ENCODE measurements at places on chromosomes 3 and 15. TPM values are rescaled to one million over a fixed set of nuclear protein-coding genes. Genes with fewer than 3 reads are reported as not detected.

Gene LIPC
- 1.2 TPM for total RNA-seq

Gene CACNA2D2
- total RNA-seq, result 1.4 TPM

DNA sequence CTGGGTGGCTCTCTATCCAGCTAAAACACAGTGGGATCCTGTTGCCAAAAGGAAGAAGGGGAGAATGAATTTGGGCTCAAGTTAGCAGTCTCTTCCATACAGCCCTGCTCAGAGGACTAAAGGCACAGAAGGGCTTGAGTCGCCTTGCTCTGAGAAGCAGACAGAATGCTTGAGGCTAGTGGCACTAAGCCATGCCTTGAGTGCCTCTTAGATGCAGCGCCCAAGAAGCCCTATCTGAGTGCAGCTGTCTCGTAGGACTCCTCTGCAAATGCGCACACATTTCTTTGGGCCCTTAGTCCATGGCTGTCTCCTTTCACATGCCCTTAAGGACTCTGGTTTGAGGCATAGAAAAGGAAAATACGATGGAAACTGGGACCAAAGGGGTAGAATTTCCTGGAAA lies 211.3 kb upstream of the CHRM5 start:
- no peak for DNase-seq

GRCh38 chr3:57069503-57069902 lies 9.0 kb downstream of the SPATA12 start:
- DNase-seq, result no peak

Gene SAMMSON
- 0.21 TPM for total RNA-seq

GRCh38 chr15:63050731-63051155 lies 8.2 kb downstream of the TPM1 start:
- DNase-seq, result no peak

GRCh38 chr3:143187111-143187510 lies 67.5 kb downstream of the CHST2 start:
- DNase-seq, result no peak

- DNase-seq, result no peak
These were observed 23.5 kb upstream of the TSC22D2 start for GRCh38 chr3:150384296-150385212.

DNA sequence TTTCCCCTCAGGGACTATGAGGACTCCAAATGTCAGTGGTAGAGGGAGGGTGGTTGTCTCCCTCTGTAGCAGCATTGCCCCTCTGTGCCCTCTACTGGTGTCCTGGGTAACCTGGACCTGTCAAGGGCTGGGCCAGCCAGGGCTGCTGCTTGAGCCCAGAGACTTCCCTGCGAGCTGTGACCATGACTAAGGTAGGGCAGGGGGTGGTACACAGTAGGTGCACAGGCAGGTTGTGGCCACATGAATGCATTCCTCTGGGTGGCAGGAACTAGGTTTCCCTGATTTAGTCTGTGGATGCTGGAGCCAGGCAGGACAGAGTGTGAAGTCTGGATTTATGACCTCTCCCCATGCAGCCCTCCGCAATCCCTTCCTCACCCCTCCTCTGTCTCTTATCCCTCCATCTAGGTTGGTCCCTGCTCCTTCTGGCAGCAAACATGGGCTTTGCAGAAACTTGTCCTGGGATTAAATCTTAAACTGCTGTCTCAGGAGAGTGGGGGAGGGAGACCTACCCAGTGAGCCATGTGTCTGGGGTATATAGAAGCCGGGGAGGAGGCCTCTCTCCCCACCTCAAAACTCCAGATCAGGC lies 8.7 kb upstream of the SEMA3F start:
- no peak for DNase-seq

DNA sequence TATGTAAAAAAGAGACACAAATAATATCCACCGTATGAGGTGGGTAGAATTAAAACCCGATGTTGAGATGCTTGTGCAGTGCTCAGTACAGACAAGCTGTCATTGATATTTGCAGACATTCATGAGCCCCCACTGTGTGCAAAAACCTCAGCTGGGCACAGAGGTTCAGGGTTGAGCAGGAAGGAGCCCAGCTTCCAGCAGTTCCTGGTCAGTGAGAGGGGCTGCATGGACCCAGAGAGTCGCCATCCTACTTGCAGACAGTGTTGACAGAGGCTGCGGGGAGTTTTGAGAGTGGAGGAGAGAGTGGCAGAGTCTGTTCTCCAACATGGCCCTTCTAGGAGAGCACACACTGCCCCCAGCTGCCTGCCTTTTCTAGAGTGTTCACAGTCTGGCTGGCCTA lies 6.1 kb upstream of the LTF start:
- DNase-seq, result no peak

GRCh38 chr15:58438956-58439355 lies 7.2 kb downstream of the LIPC start:
- DNase-seq, result no peak

DNA sequence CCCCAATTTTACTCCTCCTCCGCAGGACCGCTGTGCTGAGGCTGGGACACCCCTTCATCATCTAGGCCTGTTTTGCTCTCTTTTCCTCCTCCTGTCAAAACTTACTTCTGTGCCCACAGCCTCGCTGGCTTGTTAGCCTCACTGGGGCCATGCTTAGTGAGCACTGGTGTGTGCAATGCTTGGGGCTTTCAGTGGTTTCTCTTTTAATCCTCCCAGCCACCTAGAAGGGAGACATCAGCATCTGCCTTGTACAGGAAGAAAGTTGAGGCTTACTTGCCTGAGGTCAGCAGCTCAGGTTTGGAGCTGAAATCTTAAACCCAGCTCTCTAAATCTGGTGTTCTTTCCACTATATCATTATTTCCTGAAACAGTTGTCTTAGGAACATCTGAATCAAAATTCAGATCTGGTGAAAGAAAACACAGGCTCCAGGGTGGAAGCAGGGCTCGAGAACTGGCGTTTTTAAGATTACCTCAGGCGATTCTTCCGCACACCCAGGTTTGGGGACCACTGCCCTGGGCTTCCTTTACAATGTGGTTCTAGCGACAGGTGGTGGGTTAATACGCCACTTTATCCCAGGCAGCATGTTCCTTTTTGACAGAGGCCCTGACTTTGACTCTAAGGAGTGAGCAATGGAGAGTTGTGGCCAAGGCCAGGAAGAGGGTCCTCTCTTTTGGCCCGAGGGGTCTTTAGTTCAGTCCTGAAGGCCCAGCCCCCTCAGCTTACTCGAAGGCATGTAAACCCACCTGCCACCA lies 3.8 kb downstream of the THSD4 start:
- DNase-seq, result no peak

Gene CSNK1G1
- 40.1 TPM for total RNA-seq

Gene ZBED2
- not detected for total RNA-seq

- DNase-seq, result no peak
These were observed 78.7 kb downstream of the USP13 start for GRCh38 chr3:179731544-179731943.

Gene CASR
- 0.74 TPM for total RNA-seq

- DNase-seq, result no peak
These were observed 210.1 kb downstream of the TBC1D2B start for GRCh38 chr15:77867266-77868047.

Gene ITIH1
- not detected for total RNA-seq

Gene MINAR1
- total RNA-seq, result 4.9 TPM

GRCh38 chr15:35308802-35309201 lies 223.7 kb upstream of the NANOGP8 start:
- DNase-seq, result peak; percentile 86

- no peak for DNase-seq
These were observed 49.2 kb upstream of the CTDSPL start for GRCh38 chr3:37812499-37812896.

GRCh38 chr15:82014989-82015388 lies 30.8 kb downstream of the MEX3B start:
- no peak for DNase-seq

DNA sequence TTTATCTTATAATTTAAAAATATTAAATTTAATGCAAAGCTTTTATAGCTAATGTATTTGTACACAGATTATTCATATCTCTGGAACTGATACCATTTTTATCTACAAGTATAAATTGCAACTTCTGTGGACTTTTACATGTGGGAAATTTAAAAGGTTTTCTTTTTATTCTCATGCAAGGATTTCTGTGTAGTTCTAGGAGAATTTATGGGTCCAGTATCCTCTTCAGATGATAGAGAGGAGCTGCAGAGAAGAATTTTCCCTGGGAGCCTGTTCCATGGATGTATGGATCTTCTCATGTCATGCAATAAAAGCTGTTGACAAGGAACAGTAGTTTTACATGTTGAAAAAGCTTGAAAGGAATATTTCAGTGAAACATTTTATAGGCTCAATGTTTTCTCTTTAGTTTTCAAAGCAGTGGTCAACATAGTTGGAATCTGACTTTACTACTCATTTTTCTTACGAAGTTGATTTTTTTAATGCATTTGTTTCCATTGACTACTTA lies 119.7 kb downstream of the MCTP2 start:
- no peak for DNase-seq

DNA sequence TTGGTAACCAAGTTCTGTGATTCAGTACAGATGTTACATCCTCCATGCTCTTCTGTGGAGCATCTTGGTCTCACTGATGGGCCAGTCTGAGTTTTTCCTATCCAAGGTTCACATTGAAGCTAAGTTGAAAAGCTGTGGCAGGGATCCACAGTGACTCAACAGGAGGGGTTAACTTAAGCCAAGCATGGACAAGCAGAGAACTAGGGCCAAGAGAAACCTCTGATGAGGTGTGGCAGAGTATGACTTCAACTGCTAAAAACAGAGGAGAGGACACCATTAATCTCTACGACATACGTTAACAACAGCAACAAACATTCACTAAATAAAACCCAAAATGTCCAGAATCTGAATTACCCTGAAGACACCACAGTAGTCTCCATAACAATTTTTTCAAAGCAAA lies 268.1 kb upstream of the UBE2E2 start:
- no peak for DNase-seq

DNA sequence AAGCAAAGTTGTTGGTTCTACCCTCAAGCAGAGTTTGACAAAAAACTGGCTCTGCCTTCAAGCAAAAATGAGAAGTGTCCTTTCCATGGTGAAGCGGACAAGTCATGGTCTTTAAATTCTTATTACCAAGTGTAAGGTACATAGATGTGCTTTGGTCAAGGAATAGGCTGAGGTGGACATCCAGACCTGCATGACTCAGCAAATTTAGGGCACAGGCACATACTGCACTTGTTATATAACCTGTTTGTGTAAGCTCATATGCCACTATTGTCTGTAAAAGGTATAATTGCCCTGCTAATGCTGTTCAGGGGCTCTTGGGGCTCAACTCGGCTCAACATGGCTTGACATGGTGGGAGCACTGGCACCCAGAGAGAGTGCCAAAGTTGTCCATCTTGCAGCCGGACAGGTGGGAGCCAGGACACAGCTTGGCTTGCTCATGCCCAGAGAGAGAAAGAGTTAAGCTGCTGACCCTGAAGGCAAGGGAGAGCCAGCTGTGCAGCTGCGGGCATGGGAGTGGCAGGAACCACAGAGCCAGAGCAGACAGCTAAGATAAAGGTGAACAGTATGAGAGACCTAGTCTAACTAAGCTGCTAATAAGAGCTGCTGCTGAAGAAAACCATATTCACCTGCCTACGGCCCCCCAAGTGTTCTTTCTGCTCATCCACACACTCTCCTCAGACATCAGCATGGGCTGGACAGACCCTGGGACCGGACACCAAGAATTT lies 17.7 kb downstream of the MCCC1 start:
- DNase-seq, result no peak

DNA sequence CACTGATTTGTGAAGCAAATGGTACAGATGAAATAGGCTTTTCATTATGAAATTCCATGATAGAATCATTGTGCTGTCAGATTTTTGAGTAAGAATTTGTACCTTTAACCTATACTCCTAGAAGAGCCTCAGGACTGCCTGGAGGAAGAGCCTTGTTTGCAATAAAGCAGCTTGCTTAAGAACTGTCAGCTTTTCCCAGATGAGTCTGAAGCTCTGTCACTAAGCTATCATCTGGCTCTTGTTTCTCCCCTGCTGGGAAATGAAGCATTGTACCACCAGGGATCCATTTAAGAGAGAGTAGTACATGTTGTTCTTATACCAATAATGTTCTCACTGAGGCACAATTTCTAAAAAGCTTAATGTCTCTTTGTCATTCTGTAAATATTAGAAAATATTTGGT lies 85.1 kb upstream of the FLNB start:
- no peak for DNase-seq

Gene BCHE
- 174 TPM for total RNA-seq

Gene RETNLB
- not detected for total RNA-seq

- DNase-seq, result peak; percentile 21
These were observed 84.4 kb downstream of the BTD start for GRCh38 chr3:15685927-15686326.

DNA sequence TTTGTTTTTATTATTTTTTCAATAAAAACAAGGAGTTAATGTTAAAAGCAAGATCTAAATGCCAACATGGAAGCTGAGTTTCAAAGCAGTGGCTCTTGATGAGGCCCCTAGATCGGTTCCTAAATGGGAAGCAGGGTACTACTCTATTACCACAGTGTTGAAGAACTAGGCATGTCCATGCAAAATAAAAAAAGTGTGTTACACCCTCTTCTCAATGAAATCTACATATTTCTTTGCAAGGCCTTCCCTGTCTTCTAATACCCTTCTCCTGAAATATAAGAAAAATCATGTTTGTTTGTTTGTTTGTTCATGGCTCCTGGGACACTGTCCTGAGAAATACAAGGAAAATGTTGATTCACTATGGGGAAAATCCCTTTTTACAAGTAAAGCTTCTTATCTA lies 12.2 kb upstream of the SLC25A36 start:
- no peak for DNase-seq

Gene GOLGA8T
- total RNA-seq, result 0.37 TPM

- DNase-seq, result no peak
These were observed 240.2 kb downstream of the CD47 start for GRCh38 chr3:107850681-107851080.

DNA sequence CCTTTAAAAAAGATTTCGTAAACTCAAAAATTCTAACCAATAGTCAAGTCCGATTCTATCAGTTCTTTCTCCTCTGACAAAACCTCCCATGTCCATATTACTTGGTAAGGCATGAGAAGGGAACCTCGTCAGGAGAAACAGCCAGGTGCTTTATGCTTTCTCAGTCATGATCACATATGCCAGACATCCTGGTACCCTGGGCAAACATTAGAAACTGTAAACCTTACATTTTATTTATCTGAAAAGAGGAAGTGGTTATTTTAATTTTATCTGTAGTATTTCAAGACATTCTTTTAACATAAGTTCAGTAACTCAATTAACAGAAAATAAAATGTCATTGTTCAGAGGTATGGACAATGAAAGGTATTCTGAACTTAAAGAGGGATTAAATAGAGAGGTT lies 474.8 kb upstream of the GBE1 start:
- DNase-seq, result no peak

DNA sequence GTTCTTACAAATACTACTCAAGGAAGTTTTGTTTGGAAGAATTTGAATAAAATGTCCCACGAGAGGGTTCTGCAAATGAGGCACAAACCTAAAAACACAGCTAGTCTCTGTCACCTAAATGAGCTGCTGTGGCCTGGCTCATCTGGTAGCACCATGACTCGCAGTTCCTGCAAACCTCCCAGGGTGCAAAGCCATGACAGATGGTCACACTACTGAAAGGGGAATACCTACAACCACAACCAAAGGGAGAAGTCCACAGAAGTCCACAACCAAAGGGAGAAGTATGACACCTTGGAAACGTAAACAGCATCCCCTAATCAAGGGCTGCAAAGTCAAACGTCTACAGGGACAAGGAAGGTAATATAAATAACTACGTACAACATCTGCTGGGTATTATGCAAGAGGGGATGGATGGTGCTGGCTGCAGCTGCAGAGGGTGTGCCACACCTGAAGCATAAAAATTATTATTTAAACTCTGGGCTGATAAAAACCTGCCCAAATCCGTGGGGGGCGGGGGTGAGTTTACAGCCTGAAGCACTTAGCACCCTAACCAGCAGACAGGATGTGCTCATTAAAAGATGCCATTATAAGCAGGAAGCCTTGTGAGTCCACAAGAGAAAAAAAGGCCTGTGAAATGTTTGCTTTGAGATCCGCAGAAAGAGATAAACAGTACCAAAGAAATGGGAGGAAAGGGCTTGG lies 184.0 kb downstream of the MAGI1 start:
- DNase-seq, result no peak

Gene SLC12A1
- total RNA-seq, result not detected
